ENCODE measurements at places on chromosomes 3 and 15.

DNA sequence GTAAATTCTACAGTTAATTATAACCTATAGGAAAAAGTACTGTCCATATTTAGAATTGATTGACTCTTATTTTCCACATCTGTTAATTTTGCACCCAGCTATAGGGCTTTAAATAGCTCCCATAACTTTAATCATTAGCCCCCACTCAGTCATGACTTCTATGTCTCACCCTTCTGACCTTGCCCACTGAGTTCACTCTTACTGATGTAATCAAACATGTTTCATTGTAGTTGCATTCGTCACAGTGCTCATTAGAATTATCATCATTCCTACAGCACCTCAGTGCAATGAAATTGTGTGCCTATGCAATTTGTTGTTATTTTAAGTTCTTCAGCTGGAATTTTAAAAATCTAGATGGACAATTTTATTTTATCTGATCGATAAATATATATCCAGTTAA lies 151.4 kb downstream of the TIGIT start:
- DNase-seq: no peak

- DNase-seq: no peak
Measured at GRCh38 chr3:58573640-58574039, 3.6 kb downstream of the FAM107A start.

GRCh38 chr3:22634433-22634832 lies 568.7 kb upstream of the UBE2E2 start:
- no peak for DNase-seq

- peak; percentile 42 for DNase-seq
Measured at GRCh38 chr15:73873889-73874511, 636 bp downstream of the TBC1D21 start.

DNA sequence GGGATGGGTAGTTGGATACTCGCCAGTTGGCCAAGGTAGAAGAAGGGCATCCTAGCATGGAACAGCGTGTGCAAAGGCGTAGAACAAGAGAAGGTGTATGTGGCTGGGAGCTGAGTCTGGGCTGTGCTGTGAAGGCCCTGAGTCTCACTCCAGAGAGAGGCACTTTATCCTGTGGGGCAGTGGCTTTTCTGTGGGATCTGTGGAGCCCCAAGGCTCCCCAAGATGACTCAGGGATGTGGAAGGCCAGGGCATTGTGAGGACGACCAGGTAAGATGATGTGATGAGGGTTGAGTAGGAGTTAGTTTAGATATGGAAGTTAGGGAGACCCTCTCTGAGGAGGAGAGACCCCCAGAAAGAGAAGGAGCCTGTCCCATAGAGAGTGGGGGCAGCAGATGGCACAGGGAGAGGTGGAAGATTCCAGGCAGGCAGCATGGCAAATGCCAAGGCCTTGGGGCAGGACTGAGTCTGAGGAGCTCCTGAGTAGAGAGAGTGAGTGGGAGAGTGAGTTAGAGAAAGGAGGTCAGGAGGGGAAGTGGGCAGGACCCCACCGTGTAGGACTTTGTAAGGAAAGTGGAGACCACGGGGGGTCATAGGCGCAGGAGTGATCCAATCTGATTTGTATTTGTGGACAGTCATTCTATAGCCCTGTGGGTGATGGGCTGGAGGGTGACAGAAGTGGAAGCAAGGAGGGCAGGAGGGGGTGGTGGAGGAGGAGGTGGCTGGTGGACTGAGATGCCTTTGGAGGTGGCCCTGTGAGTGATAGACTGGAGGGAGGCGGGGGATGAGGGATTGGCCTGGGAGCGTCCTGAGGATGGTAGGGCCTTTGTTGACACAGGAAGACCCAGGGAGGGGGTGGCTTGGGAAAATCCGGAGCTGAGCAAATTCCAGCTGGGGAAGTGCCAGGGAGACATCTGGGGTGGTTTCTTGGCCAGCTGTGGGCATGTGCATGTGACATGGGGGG lies 50.3 kb downstream of the FBLN2 start:
- DNase-seq: no peak

GRCh38 chr3:143067201-143067600 lies 52.4 kb upstream of the CHST2 start:
- no peak for DNase-seq

DNA sequence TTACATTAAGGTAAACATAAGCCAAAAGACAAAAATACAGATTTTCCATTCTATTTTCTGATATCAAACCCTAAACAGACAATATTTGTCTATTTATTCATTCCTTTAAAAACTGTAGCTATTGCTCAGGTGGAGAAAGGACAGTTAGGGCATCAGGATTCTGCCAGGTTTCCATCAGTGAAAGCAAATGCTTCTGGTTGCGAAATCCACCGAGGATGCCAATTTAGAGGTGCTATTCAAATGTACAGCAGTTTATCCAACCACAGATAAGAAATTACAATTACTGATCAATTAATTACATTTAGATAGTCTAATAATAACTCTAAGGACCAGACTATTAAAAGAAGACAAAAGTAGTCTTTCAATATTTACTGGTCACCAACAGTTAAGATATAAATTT lies 3.9 kb downstream of the TOMM70 start:
- no peak for DNase-seq

DNA sequence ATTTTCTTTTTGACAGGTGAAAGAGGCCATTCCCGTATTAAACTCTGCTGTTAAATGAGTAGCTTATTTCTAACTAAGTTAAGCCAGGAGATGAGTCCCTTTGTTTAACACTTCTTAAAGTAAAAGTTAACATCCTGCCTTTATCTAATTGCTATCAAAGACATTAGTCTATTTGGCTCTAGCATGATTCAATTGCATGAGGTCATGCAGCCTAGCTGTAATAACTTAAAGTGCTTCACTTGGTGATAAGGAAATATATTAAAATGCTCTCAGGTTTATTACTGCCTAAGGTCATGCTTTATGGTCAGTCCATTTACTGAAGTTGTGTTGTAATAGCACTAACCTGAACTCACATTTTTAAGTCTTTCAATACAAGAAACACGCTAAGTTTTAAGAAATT lies 82.3 kb upstream of the MLF1 start:
- DNase-seq: no peak

DNA sequence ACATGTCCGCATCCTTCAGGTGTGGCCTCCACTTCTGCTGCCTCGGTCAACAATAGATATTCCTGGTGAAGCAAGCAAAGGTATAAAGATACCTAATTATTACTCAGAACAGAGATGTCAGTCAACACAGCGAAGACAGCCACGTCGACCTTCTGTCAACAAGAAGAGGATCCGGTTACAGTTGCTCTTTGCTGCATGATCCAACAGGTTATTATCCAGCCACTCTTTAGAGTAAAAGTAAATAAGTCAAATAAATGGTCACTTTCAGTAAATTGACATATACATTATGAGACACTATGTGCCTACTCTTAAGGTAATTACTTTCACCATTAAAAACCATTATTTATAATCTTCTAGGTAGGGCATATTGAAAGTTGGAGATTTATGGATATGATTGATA lies 356.8 kb upstream of the ATP11B start:
- no peak for DNase-seq

DNA sequence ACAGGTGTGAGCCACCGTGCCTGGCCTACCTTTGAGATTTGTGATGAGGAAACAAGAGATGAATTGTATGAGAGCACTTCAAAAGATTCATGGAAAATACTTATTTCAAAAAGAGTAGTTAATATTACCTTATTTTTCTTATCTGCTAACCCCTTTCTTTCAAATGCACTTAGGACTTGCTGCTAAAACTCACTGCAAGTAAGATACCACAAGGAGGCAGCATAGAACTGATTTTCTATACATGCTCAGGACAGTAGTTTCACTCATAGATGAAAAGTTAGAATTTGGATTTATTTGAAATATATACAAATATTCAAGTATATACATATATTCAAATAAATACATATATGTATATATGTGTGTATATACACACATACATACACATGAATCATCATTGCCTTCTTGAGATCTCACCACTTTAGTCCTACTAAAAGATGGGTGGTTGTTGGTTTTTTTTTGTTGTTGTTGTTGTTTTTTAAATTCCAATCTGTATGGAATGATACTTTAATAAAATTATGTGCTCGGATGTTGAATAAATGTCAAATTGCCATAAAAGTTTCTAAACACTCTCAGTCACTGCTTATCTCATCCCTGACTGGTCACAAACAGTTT lies 2.4 kb downstream of the CCNDBP1 start:
- DNase-seq: no peak

Measured in stromal cell of bone marrow (primary cell).